ENCODE measurements at places on chromosomes 1 and 21.

DNA sequence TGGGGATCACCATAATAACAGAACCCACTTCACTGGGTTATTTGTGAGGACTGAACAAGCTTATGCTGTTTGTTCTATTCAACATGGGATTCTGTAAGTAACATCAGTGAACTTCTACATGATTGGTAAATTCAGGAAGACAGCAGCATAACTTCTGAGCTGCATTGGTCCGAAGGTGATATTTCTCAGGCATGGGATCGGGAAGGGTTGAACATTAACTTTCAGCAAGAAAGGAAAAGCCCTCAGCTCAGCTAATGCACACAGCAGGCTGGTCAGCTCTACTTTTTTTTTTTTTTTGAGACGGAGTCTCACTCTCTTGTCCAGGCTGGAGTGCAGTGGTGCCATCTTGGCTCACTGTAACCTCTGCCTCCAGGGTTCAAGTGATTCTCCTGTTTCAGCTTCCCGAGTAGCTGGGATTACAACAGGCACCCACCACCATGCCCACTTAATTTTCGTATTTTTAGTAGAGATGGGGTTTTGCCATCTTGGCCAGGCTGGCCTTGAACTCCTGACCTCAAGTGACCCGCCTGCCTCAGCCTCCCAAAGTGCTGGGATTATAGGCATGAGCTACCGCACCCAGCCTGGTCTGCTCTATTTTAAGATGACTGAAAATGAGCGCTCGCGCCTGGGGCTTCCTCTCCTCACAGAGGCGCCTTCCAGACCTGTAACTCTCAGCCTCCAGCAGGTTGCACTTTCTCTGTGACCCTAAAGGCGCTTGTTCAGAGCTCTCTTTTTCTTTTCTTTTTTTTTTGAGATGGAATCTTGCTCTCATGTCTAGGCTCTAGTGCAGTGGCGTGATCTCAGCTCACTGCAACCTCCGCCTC, 42.2 kb downstream of the ECE1 start:
- H3K4me3 ChIP-seq = no peak overlapping the region
- H3K27ac ChIP-seq = no peak overlapping the region
- H3K4me1 ChIP-seq = peaks cover 16% of the 10 kb centered on the region
- H3K36me3 ChIP-seq = peaks cover 81% of the 10 kb centered on the region
- no peaks in the 10 kb centered on the region for H3K27me3 ChIP-seq

DNA sequence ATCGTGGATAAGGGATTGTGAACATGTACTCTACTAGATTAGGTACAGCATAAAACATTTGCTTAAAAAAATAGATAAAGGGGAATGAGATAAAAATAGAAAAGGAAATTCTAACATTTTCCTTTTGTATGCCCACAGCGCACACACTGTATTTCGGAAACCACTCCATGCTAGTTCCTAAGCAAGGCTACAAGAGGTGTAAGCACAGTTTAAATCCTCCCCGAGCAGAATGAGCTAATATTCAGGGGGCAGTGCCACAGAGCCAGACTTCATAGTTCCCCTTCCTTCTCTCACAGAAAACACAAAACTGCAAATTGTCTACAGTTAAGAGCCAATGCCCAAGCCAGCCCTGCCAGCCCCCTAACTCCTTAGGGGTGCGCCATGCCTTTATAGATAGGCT, 159.4 kb downstream of the ZNF281 start:
- H3K4me3 ChIP-seq = no peak overlapping the region
- H3K27me3 ChIP-seq = no peaks in the 10 kb centered on the region
- H3K27ac ChIP-seq = no peak overlapping the region
- no peak for DNase-seq
- H3K4me1 ChIP-seq = no peaks in the 10 kb centered on the region

GRCh38 chr1:239539812-239540211, 153.4 kb downstream of the CHRM3 start:
- no peak for DNase-seq
- H3K4me1 ChIP-seq = no peaks in the 10 kb centered on the region
- H3K36me3 ChIP-seq = no peaks in the 10 kb centered on the region
- H3K27me3 ChIP-seq = no peaks in the 10 kb centered on the region

DNA sequence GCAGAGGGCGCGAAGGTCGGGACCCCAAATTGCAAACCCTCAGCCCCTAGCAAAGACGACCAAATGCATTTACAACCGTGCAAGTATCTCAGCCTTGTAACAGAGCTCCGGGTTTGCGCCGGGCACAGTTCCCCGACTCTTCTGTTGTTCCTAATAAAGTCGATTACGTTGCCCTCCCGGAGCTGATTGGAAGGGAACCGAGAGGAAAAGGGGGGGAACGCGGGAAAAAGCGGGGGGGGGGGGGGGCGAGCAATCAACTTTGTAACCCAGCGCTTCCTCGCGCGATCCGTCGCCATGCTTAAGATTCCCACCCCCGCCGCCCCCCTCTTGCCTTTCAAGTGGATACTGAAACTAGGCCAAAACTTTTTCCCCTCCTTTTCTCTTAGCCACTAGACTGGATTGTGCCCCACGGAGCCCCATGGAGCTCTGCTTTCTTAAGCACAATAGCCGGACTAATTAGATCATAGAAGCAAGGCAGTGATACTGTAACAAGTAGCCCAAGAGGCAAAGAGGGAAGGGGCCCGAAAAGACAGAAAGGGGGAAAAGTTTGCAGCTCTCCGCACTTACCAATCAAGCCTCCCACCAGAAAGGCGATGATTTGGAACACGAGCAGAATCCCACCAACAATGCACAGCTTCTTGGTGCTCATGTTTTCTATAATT, 565 bp downstream of the WLS start:
- H3K27ac ChIP-seq = peak overlapping the region; percentile 91
- H3K4me1 ChIP-seq = no peaks in the 10 kb centered on the region
- DNase-seq = peak; percentile 78
- no peaks in the 10 kb centered on the region for H3K36me3 ChIP-seq
- no peaks in the 10 kb centered on the region for H3K27me3 ChIP-seq

- H3K36me3 ChIP-seq = no peaks in the 10 kb centered on the region
- no peak overlapping the region for H3K4me3 ChIP-seq
- H3K4me1 ChIP-seq = peaks cover 10% of the 10 kb centered on the region
- no peak overlapping the region for H3K27ac ChIP-seq
- H3K27me3 ChIP-seq = no peaks in the 10 kb centered on the region
- no peak for DNase-seq
These were observed 8.7 kb upstream of the GADD45A start for GRCh38 chr1:67676287-67676686.

DNA sequence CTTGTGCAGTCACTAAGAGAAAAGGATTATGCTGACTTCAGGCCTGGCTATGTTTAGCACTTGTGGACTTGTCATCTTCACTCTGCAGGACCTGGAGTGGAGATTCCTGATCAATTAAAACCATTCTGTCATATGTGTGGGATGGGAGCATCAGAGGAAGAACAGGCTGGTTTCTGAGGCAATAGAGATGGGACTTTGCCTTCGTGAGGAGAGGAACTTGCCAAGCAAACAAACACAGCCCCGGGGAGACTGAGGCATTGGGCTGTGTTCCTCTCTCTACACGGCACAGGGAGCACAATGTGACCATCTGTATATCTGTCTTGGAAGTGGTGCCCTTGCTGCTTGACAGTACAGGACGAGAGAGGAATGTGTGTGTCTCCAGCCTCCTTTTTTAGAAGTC, 23.1 kb downstream of the VASH2 start:
- H3K27ac ChIP-seq = no peak overlapping the region
- no peaks in the 10 kb centered on the region for H3K36me3 ChIP-seq
- H3K27me3 ChIP-seq = no peaks in the 10 kb centered on the region
- DNase-seq = no peak
- no peaks in the 10 kb centered on the region for H3K4me1 ChIP-seq
- no peak overlapping the region for H3K4me3 ChIP-seq

Data from right atrium auricular region (tissue), 2 donors.